ENCODE measurements at places on chromosomes 16 and 17.

DNA sequence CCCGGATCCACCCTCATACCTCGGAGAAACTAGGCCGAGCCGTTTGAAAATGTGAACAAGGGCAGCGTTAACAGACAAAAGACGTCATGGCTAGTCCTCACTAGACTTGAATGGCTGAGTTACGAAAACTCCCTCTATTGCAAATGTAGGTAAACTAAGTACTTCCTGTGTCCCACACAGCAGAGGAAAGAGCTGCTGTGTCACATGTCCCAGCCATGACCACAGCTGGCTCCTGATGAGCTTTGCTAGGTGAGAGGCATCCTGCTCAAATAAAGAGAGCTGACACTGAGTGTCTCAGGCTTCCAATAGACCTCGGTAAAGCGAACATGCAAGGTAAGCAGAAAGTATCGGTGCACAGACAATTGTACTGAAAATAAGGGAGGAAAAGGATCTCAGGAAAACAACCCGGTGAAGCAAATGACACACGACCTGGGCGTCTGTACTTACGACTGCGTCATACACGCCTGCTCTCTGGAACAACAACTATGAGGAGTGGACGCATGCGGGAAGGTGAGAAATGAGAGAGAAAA, 26.0 kb downstream of the TMEM204 start:
- DNase-seq: no peak

DNA sequence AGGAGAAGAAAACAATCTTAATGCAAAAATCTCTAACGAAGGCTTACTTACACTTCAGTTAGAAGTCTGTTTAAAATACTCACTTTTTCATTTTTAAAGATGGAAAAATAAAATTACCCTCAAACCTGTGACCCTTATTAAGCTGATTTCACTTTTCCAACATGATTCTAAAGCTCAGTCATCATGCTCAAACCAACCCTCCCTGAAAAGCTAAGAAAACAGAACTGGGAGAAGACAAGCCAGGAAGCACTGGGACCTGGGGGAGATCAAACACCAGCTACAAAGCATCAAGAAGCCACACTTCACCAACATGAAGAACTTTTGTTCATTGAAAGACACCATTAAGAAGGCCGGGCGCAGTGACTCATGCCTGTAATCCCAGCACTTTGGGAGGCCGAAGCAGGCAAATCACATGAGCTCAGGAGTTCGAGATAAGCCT, 88.8 kb downstream of the LITAF start:
- DNase-seq: no peak

- no peak for DNase-seq
These were observed 22.2 kb upstream of the WSCD1 start for GRCh38 chr17:6047966-6048365.

DNA sequence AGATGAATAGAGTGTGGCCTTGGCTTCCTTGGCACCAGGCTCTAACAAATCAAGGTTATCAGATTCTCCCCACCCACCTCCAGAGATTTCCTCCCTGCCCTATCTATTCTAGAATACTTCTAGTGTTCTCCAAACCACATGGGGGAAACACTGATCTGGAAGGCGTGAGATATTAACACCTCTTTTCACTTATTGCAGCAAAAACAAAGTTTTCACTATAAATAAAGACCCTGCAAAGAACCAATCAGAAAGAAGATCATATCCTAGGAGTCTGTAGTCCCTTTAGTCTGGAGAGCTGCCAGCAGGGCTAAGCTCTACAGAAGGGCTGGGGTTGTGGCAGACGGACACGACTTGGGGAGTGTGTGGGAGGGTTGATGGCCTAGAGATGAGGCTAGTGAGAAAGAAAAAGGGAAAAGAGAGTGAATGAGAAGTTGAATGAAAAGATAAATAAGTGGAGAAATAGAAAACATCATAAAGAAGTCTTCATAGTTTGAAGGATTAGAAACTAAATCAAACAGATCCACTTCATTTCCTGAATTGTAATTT, 8.6 kb upstream of the SKAP1 start:
- DNase-seq: no peak

GRCh38 chr17:46071796-46072195, 72.7 kb downstream of the STH start:
- DNase-seq: no peak

DNA sequence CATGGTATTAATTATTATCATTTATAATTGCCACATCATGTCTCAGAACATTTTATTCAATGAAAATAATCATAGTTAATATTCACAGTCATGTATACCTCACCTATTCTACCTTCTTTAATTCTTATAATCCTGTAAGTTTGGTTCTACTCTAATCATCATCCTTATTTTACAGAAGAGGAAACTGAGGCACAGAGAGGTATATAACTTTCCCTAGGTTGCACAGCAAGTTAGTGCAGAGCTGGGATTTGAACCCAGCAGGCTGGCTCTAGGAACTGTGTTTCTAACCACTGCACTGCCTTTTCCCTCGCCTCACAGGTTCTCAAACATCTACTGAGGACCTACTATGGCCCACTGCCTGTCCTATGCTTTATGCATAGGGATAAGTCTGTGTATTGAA, 32.7 kb downstream of the WSB1 start:
- no peak for DNase-seq

DNA sequence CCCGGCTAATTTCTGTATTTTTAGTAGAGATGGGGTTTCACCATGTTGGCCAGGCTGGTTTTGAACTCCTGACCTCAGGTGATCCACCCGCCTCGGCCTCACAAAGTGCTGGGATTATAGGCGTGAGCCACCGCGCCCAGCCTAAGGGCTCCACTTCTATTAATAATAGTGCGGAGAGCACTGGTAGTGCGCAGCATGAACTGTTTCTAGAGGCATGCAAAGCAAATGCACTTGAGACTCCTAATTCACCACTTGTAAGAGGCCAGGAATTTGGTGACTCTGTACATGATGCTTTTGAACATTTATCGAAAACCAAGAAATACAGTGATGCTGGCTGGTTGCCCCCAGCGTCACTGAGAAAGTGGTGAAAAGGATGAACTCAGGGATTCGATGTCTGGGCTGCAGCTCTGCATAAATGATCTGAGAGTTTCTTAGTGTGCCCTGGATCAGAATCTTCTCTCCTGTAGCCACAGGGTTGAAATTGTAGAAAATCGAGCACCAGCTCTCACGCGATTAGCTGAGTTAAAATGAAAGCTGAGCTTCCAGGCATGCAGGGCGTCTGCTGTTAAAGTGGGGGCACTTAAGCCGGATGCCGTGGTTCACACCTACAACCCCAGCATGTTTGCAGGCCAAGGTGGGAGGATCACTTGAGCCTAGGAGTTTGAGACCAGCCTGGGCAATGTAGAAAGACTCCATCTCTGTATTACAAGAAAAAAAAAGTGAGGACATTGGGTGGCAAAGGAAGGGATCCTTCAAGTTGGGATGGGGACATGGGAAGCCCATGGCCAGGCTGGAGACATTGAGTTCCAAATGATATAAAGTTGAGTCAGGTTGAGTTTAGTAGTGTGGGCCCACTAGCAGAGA, 4.8 kb downstream of the RNF213 start:
- DNase-seq: no peak

DNA sequence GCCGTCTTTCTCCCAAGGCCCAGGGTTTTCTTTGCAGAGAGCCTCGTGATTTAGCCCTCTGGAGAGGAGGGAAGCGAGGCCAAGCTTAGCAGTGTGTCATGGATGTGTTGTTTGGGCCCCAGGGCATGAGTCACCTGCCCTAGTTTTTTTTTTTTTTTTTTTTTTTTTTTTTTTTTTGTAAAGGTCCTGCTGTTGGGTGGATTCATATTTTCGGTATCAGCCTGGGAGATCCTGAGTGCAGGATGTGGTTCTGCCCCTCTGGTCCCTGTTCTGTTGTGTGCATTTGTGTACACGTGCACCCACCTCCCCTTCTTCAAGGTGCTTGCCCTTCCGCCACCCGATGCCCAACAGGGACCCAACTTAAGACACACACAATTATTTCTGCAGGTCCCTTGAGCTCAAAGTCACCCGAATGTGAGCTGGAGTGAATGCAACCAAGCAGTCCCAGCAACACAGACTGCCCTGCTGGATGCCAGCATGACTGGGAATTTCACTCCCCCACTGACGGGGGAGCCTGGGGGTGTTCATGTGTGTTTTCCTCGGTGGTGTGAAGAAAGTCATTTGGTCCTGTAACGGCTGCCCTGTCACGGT, 265.8 kb upstream of the TNRC6C start:
- no peak for DNase-seq

- DNase-seq: no peak
These were observed 98.4 kb downstream of the MAP2K6 start for GRCh38 chr17:69512946-69513345.

GRCh38 chr16:87284183-87284582, 33.0 kb downstream of the C16orf95 start:
- DNase-seq: no peak

- no peak for DNase-seq
These were observed 533 bp upstream of the MEFV start for GRCh38 chr16:3256866-3257465.

GRCh38 chr16:3541527-3542155, 35.6 kb downstream of the NLRC3 start:
- DNase-seq: no peak

- DNase-seq: no peak
These were observed 5.2 kb downstream of the RPH3AL start for GRCh38 chr17:347309-347899.

DNA sequence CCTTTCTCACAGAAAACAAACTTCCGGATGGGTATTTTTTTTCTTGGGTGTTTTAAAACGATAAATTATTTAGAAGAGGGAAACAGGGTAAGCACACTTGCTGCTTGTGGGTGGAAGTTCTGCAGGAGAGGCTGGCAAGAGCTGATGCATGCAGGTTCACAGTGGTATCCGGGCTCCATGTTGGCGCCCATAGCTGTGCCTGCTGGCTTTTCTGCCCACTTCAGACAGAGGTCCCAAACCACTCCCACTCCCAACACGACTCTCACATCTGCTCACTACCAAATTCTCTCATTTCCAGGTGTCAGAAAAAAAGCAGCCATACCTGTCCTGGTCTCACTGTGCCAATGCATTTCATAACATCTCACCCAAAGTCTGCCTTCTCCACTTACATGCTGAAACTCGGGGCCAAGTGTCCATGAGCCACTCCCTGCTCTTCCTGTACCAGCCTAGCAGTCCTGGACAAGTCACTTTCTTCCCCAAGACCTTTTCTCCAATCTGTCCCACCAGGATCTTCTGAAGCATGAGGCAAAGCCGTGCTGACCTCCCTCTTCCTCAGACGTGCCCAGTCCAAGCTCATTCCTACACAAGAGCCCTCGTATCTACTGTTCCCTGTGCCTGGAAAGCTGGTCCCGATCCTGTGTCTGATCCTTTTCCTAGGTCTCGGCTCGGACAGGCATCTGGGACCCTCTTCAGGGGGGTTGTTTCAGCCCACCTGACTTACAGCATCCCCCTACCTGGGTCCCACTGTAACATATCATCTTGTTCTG, 1.5 kb downstream of the CD300LF start:
- DNase-seq: no peak

DNA sequence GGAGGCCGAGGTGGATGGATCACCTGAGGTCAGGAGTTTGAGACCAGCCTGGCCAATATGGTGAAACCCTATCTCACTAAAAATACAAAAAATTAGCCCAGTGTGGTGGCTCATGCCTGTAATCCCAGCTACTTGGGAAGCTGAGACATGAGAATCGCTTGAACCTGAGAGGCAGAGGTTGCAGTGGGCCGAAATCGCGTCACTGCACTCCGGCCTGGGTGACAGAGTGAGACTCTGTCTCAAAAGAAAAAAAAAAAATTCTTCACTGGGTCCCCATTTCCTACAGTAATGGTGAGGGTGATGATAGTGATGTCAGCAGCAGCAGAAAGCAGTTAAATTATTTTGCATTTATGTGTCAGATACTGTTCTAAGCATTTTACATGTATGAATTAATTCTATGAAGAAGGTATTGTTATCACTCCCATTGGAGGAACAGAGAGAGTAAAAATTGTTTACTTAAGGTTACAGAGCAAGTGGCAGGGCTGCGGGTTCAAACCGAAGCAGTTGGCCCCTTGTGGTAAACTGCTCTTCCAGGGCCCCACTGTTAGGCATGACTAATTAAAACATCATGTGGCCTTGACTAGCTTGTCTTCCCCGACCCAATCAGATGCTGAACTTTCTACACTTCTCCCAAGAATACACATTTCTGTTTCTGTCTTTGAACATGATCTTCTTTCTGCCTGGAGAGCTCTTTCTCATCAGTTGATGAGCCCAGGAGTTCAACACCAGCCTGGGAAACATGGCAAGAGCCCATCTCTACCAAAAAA, 45.8 kb downstream of the STAT3 start:
- no peak for DNase-seq

Measured in stimulated activated CD8-positive, alpha-beta memory T cell treated with anti-CD3 and anti-CD28 coated beads, Interleukin-7, amount 100 ng/mL, for 24 hours (primary cell).